ENCODE measurements at places on chromosomes 16 and 17.

DNA sequence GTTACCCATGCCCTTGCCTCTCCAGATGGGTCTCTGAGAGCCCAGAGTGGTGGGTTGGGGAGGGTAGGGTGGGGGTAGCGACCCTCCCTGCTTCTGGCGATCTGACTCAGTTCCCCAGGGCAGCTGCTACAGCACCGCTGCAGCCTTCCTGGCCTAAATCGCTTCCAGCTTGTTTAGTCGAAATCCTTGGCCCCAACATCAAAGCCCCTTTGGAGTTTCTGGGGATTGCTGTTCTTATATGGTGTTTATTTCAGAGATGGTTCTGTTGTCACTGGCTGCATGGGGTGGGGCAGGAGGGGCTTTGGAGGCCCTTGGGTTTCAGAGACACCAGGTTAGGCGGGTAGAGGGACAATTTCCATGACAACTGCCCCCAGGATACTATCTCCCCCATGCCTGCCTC is 35.9 kb downstream of the FZD2 start:
- DNase-seq = no peak

DNA sequence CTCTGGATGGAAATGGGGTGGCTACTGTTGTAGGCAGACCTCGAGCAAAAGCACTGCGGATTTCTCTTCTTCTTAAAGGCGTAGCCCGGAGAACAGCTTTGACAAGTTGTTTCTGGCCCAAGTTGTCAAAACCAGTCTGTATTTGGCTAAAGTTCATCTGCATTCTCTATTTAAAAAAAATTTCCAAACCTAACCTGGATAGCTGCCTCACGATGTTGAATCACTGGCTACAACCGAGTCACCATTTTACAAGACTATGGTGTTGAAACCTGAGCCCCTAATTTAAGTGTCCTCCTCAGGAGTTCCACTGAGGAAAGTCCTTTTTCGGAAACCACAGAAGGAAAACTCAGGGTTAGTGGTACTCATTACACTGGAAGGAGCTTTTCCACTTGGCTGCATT is 1.5 kb downstream of the SLC16A6 start:
- DNase-seq = no peak

DNA sequence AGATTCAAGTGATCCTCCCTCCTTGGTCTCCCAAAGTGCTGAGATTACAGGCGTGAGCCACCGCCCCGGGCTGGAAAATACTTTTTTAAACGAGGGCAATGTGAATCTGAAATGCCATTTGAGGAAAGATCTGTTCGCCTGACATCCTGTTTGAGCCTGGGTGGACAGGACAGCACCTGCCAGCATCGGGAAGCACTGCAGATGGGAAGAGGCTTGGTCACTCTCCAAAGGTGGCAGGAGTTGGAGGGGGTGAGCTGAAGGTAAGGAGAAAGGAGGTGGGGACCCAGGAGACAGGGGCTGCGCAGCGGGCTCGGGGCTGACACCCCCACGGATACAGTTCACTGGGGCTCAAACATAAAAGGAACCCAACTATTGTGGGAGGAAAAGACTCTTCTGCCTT is 3.9 kb upstream of the BIRC5 start:
- no peak for DNase-seq

- no peak for DNase-seq
These were observed 129.8 kb downstream of the CLEC16A start for GRCh38 chr16:11074131-11074530.

DNA sequence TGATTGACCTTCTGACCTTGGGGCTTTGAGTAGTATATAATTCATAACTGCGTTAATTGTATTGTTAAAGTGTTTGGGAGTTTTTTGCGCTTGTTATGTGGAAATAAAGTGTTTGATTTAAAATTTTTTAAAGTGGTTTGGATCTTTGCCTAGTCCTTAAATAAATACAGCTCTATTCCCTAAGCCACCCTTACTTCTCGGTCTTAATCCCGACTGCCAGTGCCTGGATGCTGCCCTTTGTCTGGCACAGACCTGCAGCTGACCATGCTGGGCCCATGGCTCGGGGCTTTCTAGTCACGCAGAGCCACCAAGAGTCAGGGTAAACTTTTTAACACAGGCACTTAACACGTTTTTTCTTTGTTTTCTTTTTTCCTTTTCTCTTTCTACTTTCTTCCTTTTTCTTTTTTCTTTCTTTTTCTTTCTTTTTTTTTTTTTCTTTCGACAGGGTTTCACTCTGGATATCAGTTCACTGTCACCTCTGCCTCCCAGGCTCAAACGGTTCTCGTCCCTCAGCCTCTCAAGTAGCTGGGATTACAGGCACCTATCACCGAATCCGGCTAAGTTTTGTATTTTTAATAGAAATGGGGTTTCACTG is 19.6 kb upstream of the SLC5A11 start:
- no peak for DNase-seq

DNA sequence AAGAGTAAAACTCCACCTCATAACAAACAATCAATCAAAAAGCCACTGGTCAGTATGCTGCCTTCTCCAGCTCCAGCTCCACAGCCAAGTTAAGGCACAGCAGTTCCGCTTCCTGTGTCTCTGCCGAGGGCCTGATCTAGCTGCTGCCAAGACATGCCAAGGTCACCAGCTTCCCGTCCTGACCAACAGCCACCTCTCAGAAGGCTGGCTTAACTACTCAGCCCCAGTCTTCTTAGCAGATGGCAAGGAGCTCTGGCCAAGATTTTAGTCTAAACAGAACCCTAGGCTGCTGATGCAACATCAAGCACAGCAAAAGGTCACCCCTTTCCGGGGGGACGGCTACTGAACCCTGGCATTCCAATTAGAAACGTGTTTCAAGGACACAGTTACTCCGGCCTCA is 17.7 kb upstream of the MNT start:
- no peak for DNase-seq

DNA sequence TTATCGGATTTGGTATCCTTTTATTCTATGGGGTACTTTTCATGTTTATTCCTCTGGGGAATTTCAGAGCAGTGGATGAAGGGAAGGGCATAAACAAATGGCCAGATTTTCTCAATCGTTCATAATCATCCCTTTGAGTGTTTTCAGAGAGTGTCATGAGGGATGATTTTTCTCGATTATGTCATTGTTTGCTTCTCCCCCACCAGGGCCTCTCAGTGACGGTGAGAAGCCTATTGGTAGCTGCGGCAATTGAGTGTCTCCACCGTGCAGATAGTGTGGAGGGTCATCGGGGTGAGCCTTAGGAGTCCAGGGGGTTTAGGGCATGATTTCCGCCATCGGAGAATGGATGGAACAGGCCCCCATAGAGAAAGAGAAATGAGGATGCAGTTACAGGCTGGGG is 57.2 kb downstream of the USP43 start:
- DNase-seq = no peak

DNA sequence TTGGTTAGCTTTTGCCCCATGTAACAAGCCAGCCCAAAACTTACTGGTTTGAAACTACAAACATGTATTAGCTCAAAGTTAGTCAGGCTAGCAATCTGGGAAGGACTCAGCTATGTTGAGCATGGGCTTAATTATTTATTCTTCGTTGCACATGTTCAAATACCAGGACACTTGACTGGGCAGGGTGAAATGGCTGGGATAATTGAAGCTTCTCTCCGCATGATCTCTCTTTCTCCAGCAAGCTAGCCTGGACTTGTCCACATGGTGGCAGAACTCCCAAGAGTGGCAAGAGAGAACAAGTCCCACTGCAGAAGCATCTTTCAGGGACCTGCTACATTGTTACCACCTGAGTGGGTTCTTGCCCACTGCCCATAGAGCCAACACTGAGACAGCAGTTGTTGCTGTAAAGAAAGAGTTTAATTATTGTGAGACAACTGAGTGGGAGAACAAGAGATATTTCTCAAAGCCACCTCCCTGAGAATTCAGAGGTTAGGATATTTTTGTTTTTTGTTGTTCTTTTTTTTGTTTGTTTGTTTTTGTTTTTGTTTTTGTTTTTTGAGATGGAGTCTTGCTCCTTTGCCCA is 16.8 kb upstream of the ATF7IP2 start:
- DNase-seq = no peak

DNA sequence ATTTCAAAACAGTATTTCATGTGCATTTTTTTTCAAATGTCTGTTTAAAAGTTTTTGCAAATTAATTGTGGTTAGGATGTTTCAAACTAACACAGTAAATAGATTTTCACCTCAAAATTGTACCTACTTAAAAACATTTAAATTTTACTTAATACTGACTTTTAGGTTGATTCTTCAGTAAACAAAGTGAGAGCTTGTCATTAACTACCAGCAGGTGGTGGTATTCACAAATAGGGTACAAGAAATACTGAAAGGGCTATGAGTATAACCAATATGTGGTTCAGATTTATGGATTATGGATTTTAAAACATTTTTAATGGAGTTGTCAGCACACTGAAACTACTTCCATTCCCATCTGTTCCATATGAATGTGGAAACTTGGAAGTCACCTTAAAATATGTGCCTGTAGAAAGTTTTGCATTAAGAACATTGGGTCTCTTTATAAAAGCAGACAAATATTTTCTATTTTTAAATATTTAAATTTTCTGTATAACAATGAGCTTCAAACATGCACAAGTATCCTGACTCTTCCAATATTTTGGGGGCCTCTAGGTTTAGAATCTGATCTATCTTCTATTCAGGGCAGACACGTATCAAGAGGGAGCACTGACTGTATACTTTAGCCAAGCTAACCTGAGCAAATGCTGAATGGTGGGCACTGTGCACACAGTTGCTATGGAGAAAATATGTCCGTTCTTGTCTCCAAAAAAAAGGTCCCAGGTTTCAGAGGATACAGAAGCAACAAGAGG is 155.6 kb downstream of the SNX11 start:
- DNase-seq = no peak

- DNase-seq = no peak
These were observed 2.4 kb downstream of the NECAB2 start for GRCh38 chr16:83970430-83970815.

Measured in GM10248 (cell line).